SK-N-SH (cell line): ENCODE measurements at places on chromosomes 3 and 15. TPM values are rescaled to one million over a fixed set of nuclear protein-coding genes. Genes with fewer than 3 reads are reported as not detected.

Gene FBXL2
- 13.7 and 21.2 TPM in 2 replicates for polyA plus RNA-seq

Gene ADGRG7
- not detected in 2 replicates for polyA plus RNA-seq

Gene GPR149
- not detected in 2 replicates for polyA plus RNA-seq

Gene ATP13A5
- polyA plus RNA-seq: not detected in 2 replicates

Gene CLRN1
- not detected in 2 replicates for polyA plus RNA-seq

Gene LRTM1
- polyA plus RNA-seq: 0.03 TPM in 1 of 2 replicates, not detected in the other

Gene LIPH
- 0.06 TPM in 1 of 2 replicates, not detected in the other for polyA plus RNA-seq

Gene WDR49
- polyA plus RNA-seq: not detected in 2 replicates

Gene PFKFB4
- polyA plus RNA-seq: 5.7 and 6.7 TPM in 2 replicates

- no peak for DNase-seq
Measured at GRCh38 chr3:58308728-58309127, 2.4 kb downstream of the HTD2 start.

GRCh38 chr3:23405081-23405480, 202.0 kb downstream of the UBE2E2 start:
- no peak for DNase-seq

- DNase-seq: no peak
Measured at GRCh38 chr3:132486099-132486498, 68.8 kb downstream of the DNAJC13 start.

- DNase-seq: no peak
Measured at GRCh38 chr3:77372018-77372417, 332.1 kb downstream of the ROBO2 start.

- DNase-seq: peak; percentile 36
Measured at GRCh38 chr3:129829640-129830039, 63.9 kb downstream of the TMCC1 start.

- peak; percentile 23 for DNase-seq
Measured at GRCh38 chr3:134864636-134865035, 69.6 kb downstream of the EPHB1 start.

DNA sequence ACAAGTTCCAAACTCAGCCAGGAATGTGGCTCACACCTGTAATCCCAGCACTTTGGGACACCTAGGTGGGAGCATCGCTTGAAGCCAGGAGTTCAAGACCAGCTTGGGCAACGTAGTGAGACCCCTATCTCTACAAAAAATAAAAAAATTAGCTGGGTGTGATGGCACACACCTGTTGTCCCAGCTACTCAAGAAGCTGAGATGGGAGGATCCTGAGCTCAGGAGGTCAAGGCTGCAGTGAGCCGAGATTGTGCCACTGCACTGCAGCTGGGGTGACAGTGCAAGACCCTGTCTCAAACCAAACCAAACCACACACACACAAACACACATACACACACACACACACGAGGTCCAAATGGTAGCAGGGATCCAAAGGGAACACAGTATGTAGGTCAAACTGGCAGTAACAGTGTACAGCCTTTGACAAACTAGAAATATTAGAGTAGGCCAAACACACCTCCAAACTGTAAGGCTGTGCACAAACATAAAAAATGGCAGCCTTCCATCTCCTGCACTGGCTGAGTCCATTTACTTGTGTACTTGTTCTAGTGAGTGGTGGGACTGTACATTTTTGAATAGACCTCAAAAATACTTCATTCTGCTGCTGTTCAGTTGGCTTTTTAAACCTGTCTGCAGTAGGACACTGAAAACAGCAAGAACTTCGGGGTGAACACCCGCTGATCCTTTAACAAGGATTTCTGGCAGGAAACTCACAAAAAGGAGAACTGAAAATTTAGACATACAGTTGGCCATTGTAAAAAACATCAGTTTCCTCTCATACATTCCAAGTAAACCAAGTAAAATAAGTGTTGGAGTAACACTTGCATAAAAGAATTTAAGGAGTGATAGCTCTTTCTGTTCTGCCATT, 33.6 kb downstream of the INTS14 start:
- DNase-seq: no peak

- no peak for DNase-seq
Measured at GRCh38 chr3:161474741-161475140, 21.9 kb upstream of the OTOL1 start.

GRCh38 chr3:15542614-15543013, 21.1 kb upstream of the COLQ start:
- DNase-seq: no peak

DNA sequence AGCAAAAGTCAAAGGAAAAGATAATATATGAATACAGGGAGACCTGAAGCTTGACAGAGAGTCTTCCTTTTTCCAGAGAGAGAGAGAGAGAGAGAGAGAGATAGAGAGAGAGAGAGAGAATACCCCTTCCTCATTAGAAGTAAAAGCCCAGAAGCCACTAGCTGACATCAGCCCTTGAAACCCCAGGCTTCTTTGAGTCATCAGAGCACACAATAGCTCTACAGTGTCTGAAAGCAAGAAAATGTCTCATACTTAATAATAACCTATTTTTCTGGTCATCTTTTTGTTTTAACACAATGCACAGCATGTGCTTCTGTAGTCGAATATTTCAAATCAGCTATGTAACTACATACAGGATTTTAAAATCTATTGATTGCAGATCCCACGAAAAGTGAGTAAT, 109.2 kb upstream of the NANOGP8 start:
- DNase-seq: no peak

DNA sequence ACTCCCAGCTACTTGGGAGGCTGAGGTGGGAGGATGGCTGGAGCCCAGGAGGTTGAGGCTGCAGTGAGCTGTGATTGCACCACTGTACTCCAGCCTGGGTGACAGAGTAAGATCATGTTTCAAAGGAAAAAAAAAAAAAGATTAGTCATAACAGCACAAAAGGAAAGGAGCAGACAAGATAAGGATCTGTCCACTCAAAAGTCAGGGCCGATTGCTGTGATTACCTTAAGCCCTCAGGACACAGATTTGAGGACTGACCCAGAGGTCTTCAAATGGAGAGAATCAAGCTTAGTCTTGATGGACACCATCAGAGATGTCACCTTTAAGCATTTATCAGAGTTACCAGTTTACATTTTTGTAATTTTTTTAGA, 23.9 kb upstream of the HEG1 start:
- no peak for DNase-seq

DNA sequence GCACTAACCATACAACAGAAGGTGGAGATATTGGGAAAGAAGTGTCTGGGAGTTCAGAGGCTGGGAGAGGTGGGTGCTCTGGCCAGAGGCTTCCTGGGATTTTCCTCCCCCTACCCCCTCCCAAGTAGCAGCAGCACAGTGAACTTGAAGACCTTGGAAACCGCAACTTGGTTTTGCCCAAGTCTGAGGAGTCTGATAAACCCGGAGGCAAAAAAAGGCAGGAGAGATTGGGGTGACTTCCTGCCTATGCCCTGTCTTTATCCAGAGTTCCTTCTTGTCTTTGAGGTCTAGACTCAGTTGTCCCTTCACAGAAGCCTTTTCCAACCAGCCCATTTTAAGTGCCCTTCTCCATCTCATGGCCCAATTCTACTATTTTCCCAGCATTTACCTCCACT, 25.4 kb upstream of the THRB start:
- no peak for DNase-seq

- no peak for DNase-seq
Measured at GRCh38 chr3:116155841-116156240, 289.4 kb downstream of the LSAMP start.

- no peak for DNase-seq
Measured at GRCh38 chr15:22902578-22902977, 64.1 kb downstream of the NIPA2 start.

- no peak for DNase-seq
Measured at GRCh38 chr15:22253676-22254408, 173.5 kb downstream of the OR4M2 start.

DNA sequence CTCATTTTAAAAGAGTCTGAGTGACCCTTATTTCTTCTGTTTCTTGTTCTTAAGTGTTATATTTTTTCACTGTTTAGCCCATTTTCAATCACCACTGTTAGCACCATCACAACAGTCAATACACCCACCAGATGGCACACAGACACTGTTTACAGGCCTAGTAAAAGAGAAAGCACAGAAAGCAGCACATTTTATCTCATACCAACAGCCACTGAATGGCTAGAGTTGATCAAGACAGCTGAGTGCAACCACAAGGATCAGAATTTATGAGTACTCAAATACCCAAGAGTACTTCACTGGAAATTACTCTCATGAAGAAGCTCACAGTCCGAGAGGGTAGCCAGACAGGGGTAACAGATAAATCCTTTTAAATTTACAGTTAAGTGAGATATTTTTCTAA, 127.0 kb downstream of the TFDP2 start:
- peak; percentile 22 for DNase-seq
